ENCODE measurements at places on chromosomes 3 and 15.

GRCh38 chr3:64008487-64009351 is 14.6 kb downstream of the PSMD6 start:
- ATAC-seq, result no peak

- ATAC-seq, result no peak
Observed at GRCh38 chr15:56534728-56535127, 69.8 kb upstream of the MNS1 start.

- ATAC-seq, result peak; percentile 47
Observed at GRCh38 chr3:157134620-157135191, 25.2 kb downstream of the CCNL1 start.

DNA sequence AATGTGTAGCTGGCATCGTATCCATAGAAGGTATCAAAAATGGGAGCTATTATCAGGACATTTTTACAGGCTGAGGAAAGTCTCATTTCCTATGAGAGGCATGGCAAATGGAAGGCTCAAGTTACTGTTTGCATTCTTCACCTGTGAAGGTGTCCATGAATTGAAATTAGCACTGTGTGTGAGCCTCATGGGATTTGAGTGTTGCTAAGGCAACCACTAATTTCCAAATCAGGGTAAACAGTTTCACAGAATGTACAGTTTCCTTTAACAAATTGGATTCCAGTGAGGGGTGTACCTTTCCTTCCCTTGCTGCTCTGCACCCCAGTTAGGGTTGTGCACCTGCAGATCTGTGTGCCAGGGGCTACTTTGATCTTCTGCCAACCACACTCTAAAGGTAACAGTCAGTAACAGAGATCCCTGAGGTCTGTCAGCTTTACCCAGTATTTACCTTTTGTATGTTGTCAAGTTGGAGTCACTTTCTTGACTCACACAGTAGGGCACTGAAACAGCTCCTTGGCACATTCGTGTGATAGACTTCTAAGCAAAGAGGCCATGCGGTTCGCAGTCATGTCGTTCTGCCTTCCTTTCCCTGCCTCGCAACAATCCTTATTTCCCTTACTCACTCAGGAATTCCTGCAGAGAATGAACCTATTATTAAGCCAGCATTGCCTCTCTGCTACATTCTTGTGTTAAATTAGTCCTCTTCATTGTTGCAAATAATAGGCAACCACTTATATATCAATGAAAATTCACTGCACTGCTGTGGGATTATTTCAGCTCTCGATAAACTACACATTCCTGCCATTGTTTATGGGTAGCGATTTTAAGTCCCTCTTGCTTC is 129.8 kb upstream of the GBE1 start:
- ATAC-seq, result no peak

GRCh38 chr3:117266806-117267205 is 557.2 kb downstream of the TUSC7 start:
- ATAC-seq, result no peak
